Caco-2 (cell line): ENCODE measurements at places on chromosomes 5 and 9. TPM values are rescaled to one million over a fixed set of nuclear protein-coding genes. Genes with fewer than 3 reads are reported as not detected.

DNA sequence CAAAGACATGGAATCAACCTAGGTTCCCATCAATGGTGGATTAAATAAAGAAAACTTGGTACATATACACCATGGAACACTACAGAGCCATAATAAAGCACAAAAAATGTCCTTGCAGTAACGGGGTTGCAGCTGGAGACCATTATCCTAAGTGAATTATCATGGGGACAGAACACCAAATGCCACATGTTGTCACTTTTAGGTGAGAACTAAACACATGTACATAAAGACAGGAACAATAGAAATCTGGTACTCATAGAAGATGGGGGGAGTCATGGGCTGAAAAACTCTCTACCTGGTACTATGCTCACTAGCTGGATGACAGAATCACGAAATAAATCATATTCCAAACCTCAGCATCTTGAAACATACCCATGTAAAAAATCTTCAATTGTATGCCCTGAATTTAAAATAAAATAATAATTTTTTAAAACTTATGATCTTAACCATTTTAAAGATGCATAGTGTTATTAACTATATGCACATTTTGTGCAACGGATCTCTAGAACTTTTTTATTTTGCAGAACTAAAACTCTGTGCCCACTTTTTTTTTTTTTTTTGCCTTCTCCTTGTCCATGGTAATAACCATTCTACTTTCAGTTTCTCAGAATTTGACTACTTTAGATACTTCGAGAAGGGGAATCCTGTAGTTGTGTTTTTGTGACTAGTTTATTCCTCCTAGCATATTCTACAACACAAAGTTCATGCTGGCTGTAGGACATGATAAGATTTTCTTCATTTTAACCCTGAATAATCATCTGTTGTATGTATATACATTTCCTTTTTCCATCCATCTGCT is 1081.6 kb upstream of the ACO1 start:
- DNase-seq: no peak

Gene OR1Q1
- not detected in 2 replicates for total RNA-seq

Gene ZNF622
- total RNA-seq: 40.8 and 46.0 TPM in 2 replicates

DNA sequence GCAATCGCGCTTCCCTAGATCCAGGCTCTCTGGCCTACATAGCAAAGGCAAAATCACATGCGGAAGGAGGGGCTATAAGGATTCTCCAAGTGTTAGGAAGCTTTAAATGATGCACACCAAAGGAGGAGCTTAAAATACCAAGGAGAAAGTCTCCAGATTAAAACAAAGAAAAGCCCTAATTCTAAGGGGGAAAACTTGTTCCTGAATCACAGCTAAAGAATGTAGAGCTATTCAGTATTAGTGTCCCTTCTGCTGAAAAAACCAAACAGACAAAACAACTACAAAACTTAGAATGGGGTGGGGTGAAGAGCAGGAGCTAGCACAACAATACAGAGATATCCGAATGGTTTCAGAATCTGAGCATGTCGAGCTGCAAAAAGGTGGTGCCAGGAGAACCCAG is 213.7 kb downstream of the DCP2 start:
- DNase-seq: no peak

GRCh38 chr5:3301306-3301705 is 294.3 kb upstream of the IRX1 start:
- no peak for DNase-seq

GRCh38 chr9:77819657-77820056 is 171.5 kb upstream of the GNA14 start:
- DNase-seq: no peak

Gene SLC6A7
- not detected in 2 replicates for total RNA-seq

DNA sequence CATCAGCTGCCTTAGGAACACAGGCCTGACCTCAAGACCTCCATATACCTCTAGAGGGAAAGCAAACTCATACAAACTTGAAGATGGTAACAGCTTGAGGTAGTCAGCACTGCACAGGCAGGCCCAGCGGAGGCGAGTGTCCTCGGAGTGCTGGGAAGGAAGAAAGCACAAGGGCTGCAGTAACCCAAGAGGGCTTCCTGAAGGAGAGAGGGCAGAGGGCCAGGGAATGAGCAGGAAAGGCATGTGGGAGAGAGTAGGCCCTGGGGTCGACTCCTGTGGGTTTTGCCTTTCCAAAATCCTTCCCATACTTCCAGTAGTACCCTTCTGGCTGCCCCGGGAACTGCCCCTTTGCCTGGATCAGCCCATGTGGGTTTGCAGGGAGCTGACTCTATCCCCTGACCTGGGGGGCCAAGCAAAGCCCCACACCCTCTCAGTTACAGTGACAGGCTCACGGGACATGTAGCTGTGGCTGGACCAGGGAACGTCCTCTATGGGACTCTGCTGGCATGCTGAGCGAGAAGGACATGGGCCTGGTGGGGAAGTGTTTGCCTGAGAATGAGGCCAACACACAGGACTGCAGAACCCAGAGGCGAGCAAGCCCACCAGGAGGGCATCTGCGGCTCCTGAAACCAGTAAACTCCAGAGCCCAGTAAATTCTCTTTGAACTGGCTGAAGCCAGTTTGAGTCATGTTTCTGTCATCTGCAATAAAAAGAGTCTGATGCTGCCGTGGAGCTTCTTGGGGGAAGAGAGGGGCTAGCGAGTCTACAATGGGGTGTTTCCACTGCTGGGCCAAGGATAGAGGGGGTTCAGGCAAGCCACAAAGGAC is 64.1 kb downstream of the COL23A1 start:
- no peak for DNase-seq

GRCh38 chr9:127185931-127186781 is 63.7 kb upstream of the ANGPTL2 start:
- DNase-seq: no peak

DNA sequence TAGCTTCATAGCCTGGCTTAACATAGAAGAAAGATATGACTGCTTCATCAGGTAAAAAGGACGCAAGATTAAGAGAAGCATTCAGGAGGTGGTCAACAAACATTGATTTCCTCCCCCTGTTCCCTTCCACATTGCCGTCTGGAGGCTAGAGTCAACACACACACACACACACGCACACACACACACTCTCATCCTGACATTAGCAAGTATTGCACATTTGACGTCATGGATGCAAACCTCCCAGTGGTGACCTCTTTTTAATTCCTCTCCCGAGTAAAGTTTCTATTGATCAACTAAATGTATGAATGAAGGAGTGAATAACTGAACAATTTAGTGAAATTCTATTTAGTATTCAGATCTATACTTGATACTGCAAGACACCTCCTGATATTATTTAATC is 332.8 kb downstream of the ELAVL2 start:
- no peak for DNase-seq

DNA sequence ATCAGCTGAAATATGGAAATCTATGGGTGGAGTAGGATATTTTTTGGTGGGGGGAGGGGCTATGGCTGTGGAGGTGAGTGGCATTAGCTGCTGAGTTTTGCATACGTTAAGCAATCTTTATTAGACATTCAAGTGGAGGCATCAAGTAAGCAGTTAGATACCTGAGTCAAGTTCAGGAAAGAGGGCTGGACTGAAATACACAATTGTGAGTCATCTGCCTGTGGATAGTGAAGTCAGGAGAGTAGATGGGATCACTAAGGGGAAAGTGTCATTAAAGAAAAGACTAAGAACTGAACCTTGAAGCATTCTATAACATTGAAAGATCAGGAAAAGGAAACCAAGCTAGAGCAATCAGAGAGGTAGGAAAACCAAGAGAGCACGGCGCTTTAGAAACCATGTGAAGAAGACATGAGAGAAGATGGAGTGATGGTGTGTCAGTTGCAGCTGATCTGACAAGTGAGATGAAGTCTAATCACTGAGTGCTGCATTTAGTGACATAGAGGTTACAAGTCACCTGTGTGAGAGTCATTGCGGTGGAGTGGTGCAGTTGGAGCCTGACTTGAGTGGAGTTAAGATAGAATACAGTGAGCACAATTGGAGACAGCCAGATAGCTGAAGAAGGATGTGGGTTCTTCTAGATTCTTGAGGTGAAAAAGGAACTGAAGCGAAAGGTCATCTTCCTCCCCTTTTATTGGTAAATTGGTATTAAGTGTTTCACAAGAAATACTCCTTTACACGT is 88.7 kb downstream of the PIP5K1B start:
- DNase-seq: no peak

DNA sequence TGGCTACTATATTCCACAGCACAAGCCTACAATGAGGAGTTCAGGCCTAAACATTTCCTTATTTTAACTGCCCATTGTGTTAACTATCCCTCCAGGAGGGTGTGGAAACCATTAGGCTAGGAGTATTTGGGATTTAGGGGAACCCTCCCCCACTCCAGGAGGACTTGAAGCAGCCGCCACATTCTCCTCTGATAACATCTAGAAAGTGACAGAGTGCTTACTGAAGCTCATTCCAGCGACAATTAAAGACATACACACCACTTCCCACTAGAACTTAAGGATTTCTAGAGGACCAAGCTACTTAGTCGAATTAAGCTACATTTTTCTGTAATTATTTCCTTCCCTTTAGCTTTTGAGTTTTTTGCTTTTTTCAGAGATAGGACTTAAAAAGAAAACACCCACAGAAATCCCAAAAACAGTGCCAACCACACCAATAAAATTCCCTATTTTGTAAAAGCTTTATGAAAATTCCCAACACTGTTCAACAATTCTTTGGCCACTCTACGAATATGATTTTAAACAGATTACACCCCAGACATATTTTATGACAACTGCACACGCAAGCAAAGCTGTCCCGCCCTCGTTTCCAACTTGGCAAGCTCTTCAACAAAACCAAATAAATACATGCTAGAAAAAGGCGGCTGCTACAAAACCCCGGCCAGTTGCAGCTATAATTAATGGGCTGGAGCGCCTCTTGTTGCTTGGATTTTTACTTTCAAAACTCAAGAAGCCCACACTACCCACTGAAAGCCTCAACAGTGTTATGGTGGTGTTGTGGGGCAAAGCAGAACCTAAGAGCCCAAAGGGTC is 4.5 kb downstream of the ROR2 start:
- DNase-seq: no peak

DNA sequence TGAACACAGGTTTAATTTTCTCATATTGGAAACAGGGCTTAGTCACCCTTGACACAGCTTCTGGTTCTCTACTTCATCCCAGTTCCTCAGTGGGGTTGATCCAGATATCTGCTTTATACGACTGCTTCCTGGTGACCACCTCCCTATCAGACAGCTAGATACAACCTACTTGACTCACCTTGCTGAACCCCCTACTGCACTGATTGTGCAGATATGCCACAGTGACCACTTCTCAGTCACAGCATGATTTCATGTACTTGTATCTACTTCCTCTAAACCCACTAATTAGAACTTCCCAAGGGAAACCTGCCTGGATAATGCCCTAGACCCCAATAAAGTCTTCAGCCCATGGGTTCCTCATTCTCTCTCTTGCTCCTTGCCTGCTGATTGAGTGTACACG is 18.4 kb upstream of the RFK start:
- DNase-seq: no peak

DNA sequence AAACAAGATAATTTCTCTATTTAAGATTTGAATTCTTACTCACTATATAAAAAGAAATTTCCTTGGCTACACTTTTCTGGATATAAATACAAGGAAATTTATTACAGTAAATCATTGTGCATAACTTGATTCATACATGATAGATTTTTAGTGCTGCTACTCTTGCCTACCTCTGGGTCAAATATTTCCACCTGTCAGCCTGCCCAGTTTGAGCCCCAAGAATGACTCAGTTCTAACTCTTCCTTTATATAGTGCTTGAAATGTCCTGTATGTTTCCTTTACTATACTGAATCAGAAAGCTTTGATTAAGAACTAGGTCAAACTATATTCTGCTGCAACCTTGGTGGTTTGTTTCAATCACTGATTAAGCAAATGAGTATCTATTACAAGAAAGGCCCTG is 147.4 kb upstream of the FTMT start:
- no peak for DNase-seq

- DNase-seq: no peak
These were observed 42.0 kb downstream of the EPB41L4B start for GRCh38 chr9:109278848-109279247.

Gene SLC1A3
- 178 and 195 TPM in 2 replicates for total RNA-seq

Gene IFNK
- not detected in 2 replicates for total RNA-seq

- DNase-seq: no peak
These were observed 455.0 kb upstream of the ACTBL2 start for GRCh38 chr5:57937501-57938173.

GRCh38 chr9:13158986-13159385 is 120.5 kb downstream of the MPDZ start:
- no peak for DNase-seq

DNA sequence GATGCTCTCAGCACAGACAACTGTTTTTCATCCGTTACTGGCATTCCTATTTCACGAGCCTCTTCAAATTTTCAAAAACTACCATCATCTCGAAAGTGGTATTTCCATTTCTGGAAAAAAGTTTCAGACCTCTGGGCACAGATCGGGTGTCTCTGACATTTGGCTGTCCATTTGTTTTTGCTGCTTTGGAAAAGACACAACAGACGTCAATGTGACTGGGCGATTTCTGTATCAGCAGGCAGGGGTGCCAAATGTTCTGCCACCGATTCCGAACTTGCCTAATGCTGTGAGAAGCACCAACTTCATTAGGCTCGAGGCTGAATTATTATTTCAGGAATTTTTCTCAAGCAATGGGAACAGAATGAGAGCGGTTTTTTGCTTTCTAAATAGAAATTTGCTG is 105.6 kb downstream of the ARSB start:
- no peak for DNase-seq

- DNase-seq: no peak
These were observed 52.7 kb downstream of the ITGA1 start for GRCh38 chr5:52840277-52841050.

- DNase-seq: peak; percentile 57
These were observed 4.5 kb upstream of the PDLIM4 start for GRCh38 chr5:132253008-132253441.

DNA sequence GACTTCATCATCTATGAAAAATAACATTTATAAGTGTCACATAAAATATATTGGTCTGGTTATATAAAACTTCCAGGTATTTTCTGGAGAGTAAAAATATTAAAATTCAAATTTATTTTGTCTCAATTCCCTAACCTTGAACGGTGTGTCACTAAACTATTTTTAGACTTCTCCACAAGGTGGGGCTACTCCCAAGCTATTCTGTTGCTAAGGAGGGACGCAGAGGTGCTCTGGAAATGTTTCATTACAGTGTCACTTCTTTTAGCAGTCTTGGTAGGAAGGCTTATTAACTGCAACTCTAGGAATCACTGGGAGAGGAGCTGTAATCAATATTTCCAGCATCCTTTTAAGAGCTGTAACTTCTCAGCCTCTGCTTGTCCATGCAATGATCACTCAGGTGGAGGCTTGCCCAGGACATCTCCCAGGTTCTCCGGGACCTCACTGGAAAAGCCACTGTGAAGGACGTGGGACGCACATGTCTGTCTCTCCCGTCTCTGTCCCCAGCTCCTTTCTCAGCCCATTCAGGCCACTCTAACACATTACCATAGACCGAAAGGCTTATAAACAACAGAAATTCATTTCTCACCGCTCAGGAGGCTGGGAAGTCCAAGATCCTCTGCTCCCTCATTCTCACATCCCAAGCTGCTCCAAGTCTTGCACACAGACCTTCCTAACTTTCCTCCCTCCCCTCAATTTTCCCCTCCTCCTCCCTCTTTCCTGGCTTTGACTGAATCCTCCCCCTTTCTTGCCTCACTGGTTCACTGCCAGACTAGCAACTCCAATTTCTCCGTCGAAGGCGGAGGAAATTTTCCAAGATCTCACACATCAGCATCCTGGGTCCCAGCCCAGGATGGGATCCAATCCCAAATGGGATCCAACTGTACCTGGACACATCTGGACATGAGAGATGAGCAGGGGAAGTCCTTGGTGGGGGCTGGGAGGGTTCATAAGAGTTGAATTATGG is 32.7 kb upstream of the DNAH5 start:
- no peak for DNase-seq

Gene ALDH1B1
- total RNA-seq: 35.7 and 38.3 TPM in 2 replicates
